ENCODE measurements at places on chromosomes 13 and 19.

GRCh38 chr19:12952488-12953137, 4.4 kb downstream of the GADD45GIP1 start:
- no peak for DNase-seq

DNA sequence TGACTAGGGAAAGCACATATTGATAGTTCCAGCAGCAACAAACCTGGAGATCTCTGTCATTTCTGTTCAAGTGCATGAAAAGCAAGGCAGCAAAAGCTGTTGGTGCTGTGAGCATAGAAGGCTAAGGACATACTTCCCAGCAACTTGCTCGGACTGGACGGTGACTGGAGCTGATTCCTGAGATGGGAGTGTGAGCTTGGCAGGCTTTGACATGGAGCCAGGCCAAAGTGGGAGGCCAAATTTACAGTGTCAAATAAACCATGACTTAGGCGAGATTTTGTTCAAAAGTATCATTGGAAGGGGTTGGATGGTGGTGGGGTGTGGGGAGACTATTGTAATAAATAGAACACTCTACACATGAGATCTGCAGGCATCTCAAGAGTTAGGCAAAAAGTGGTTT, 5.9 kb upstream of the ARGLU1 start:
- no peak for DNase-seq

DNA sequence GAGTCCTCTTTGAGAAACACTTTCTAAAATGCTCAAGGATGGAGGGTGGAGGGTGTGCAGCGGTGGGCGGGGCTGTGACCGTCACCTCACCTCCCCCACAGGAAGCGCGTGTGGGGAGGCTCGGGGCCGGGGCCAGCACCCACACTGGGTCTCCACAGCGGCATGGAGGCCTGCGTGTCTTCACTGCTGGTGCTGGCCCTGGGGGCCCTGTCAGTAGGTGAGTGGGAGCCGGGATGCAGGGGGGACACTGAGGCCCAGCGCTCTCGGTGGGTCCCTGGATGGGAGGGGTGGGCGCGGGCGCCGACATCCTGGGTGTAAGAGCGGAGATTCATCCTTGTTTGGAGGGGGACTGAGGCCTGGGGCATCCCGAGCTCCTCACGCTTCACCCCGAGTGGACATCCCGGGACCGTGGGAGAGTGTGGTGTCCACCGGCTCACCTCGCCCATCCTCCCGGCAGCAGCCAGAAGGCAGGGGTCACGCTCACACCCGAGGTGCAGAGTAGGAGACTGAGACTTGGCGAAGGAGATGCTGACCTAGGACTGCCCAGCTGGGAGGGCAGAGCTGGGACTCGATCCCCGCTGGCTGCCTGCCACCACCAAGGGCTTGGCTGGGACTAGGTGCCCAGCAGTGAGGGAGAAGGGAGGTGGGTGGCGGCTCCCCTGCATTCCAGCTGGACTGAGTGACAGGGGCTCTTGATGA, at the start of gene GZMM:
GZMM (plus strand) TSS at position 144 of the 699 bp plus-strand sequence; CDS start at position 163, 19 bp downstream.
- peak; percentile 81 for DNase-seq

GRCh38 chr19:5035793-5036697, 67.1 kb downstream of the KDM4B start:
- DNase-seq = no peak

DNA sequence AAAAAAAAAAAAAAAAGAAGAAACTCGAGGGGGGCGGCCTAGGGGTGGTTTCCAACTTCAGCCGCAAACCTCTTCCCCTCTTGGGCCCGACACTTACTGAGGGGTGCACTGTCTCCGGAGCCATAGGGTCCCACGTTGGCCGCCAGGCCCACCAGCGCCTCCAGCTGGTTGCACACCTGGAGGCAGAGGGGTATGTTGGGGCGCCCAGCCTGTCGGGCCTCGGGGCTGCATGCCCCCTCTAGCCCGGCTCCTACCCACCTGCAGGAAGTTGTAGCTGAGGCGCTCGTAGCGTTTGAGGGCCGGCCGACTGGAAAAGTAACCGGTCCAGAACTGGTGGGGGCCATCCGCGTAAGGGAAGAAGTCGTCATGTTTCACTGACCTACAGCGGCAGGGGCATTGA, 8.6 kb downstream of the MAN2B1 start:
- DNase-seq = no peak

DNA sequence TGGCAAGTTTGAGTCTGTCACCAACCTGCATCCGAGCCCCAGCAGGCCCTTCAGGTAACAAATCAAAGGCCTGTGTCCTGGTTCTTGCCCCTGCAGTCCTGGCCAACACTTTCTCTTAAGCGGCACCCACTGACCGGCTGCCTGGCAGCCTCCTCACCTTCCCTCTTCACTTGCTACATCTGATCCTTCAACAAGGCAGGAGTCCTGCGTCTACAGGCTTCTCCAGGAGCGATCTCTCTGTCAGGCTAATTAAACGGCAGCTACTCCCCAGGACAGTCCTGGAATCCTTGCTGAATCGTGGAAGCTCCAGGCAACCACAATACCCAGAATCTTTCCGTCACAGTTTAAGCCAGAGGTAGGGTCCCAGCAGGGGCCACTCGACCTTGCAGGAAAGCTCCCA, 41.1 kb upstream of the GAS6 start:
- no peak for DNase-seq

DNA sequence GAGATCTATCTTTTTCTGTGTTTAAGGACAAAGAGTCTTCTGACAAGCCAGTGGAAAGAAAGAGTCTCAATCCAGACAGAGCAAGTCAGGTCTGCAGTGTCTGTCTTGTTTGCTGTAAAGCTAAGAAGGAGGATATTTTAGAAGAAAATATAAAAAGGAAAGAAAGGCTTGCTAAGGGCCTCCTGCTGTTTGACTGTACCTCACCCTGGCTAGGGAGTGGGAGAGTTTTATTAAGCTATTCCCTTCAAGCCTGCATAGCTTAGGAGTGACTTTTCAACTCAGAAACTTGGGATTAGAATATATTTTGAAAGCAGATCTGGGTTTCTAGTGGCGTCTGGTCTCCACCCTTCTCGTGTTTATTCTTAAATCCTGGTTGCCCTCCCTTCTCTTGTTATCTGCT, 460.0 kb downstream of the COG6 start:
- no peak for DNase-seq
